ENCODE measurements at places on chromosomes 2 and 18.

GRCh38 chr18:21820811-21821143 is 80.2 kb downstream of the MIB1 start:
- no peak for DNase-seq

GRCh38 chr2:23436346-23437098 is 51.5 kb downstream of the KLHL29 start:
- DNase-seq: peak; percentile 17

GRCh38 chr2:47270421-47270820 is 115.3 kb upstream of the STPG4 start:
- no peak for DNase-seq

DNA sequence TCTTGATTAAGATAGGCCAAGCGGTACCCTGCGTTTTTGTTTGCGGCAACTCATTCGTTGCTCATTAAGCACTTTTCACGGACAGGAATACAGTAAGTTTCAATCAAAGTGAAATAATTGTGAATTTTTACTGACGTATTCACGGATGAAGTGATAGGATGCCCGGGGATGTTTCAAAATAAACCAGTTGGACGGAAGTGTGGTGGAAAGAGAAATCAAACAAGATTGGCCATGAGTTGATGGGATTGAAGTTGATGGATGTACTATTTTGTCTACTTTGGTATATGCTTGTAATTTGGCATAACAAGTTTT is 481 bp downstream of the TMEM177 start:
- DNase-seq: no peak

GRCh38 chr2:125573432-125573831 is 1082.5 kb upstream of the GYPC start:
- DNase-seq: no peak

- no peak for DNase-seq
Measured at GRCh38 chr18:77457681-77458080, 208.0 kb downstream of the GALR1 start.

DNA sequence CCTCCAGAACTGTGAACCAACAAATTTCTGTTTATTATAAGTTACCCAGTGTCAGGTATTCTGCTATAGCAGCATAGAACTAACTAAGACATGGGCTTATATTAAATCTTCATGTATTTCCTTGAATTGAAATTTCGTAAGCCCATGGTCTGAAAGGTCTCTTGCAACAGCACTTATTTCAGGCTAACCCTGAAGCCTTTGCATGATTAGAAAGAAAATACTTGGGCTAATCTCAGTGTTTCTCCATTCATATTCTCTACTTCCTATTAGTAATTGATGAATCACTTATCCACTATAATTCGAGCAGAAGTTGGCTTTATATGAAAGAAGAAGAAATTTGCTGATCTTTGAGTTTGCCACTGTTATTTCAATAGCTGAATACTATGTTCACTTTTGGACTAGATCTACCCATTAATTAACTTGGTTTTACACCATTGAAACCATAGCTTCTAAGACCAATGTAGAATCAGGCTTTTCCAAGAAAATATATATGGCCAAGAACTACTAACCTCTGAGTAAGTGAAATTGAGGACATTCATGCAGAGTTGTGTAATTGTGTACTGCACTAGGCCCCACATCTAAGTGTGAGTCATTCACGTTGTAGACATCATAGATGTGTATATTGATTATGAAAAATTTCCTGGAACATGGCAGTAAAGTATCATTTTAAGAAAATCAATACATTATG is 731.6 kb downstream of the SOCS6 start:
- DNase-seq: no peak

DNA sequence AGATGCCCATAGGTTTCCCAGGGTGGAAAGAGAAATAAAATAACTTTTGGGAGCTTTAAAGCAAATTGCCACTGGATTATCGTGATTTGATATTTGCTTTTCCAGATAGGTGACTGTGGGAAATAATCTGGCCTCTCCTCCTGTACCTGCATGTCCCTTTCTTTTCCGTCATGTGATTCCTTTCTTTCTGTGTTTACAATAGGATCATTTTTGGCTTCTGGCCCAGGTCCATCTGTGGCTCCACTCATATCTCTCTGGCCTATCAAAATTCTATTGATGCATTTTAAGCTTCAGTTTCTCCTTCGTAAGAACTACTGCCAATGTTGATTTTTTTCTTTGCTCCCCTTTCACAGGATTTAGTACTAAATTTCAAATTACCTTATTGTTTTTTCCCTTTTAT is 153.6 kb downstream of the CCDC85A start:
- no peak for DNase-seq

- no peak for DNase-seq
Measured at GRCh38 chr2:10002109-10002508, 41.2 kb upstream of the KLF11 start.

DNA sequence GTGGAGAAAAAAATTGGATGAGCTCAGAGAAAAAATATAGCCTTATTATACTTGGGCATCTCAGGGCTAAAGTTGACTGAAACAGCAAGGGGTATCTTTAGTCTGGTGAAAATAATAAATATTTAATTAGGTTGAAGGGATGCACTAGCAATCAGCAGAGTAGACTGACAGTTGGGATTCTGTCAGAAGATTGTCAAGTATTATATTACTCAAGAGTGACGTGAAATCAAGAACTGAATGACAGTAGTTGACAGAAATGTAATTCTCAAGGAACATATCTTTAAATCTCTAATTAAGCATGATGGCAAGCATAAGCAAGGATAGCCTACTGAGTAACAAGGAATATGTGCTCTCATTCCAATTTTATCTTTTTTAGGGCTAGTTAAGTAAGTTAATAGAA is 1301.1 kb downstream of the DSC3 start:
- DNase-seq: no peak

- no peak for DNase-seq
Measured at GRCh38 chr18:62105376-62105775, 81.5 kb downstream of the PIGN start.

DNA sequence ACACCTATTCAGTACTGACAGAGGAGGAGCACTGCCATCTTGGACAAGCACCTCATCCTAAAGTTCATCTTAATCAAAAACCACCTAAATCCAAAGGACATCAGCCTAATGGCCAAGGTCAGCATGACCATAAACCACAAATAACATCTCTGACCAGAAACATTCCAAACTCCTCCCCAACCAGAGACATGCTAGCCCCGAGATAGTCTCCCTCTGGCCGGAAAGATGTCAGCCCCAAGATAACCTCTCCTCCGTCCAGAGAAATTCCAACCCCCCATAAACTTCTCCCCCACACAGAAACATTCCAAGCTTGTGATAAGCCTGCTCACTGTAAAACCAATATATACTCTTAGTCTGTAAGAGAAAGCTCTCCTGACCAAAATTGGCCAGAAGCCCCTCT is 260.6 kb downstream of the CLIP4 start:
- no peak for DNase-seq

- DNase-seq: no peak
Measured at GRCh38 chr18:78720456-78721237, 259.0 kb upstream of the SALL3 start.

GRCh38 chr2:1656326-1656960 is 87.9 kb downstream of the PXDN start:
- no peak for DNase-seq

- no peak for DNase-seq
Measured at GRCh38 chr2:185700883-185701282, 37.7 kb upstream of the FSIP2 start.

GRCh38 chr18:28529644-28530043 is 352.7 kb upstream of the CDH2 start:
- DNase-seq: no peak

GRCh38 chr2:119424284-119425118 is 7.2 kb upstream of the TMEM37 start:
- DNase-seq: no peak

DNA sequence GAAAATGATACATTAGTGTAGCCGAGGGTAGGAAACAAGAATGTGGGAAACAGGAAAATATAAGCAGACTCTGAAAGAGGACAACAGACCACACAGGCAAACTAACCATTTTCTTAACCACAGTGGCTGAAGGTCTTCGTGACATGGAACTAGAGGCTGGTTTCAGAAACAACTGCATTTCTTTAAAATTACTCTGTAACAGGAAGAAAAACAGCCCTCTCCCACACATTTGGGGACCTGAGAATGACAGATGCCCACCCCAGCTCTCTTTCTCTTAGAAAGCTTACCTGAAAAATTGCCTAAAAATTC is 13.8 kb upstream of the SLC25A52 start:
- no peak for DNase-seq

- peak; percentile 6 for DNase-seq
Measured at GRCh38 chr2:72325592-72326422, 178.1 kb upstream of the CYP26B1 start.

- no peak for DNase-seq
Measured at GRCh38 chr2:59887366-59887765, 666.1 kb downstream of the BCL11A start.

DNA sequence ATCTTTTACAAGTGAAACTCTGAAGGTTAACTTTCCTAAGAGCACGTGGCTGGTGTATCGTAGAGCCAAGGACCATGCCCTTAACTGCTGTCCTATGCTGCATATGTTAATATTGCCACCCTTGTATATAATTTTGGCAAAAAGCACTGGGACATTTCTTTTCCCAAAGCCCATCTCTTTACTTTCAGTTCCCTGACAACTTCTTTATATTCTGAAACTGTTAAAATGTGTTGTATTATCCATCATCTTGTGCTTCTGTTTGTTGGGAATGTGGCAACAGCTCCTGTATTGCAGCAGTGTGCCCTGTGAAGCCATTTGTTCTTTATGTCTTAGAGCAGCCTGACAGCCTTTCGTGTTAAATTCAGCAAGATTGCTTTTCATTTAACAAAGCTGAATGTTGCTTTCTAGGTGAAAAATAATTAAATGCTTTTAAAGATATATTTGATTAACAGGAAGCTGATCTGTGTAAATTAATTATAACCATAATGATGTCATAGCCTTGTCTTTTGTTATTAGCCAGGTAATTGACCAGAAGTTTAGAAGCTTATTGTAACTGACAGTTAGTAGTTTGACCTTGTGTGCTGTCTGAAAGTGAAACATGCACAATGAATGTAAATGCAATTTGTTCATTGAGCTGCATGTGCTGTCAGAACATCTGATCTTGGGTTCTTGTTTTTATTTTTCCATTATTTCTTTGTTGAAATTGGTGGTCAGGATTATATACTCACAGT is 9.7 kb downstream of the RHBDD1 start:
- no peak for DNase-seq

DNA sequence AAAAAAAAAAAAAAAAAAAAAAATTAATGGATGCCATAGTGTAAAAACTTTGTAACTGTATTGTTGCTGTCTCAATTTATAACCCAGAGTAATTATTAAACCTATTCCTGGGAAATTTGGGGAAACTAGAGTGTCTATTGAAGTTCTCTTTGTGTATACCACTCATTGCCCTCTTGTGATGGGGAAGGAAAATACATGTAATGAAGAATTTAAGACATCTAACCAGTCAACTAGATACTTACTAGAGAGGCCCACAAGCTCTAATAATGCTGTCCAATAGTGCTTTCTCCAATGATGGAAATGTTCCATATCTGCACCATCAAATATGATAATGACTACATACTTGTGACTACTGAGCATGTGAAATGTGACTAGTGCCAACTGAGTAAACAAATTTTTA is 168.5 kb upstream of the SLC39A10 start:
- no peak for DNase-seq

GRCh38 chr2:20565623-20566236 is 85.2 kb downstream of the HS1BP3 start:
- DNase-seq: no peak

GRCh38 chr18:58367425-58368140 is 261.3 kb downstream of the ALPK2 start:
- DNase-seq: no peak

- DNase-seq: no peak
Measured at GRCh38 chr2:19021721-19022120, 336.7 kb downstream of the OSR1 start.

GRCh38 chr18:45626330-45627203 is 11.3 kb downstream of the SLC14A2 start:
- no peak for DNase-seq

GRCh38 chr2:24863641-24864040 is 56.4 kb downstream of the ADCY3 start:
- DNase-seq: no peak

DNA sequence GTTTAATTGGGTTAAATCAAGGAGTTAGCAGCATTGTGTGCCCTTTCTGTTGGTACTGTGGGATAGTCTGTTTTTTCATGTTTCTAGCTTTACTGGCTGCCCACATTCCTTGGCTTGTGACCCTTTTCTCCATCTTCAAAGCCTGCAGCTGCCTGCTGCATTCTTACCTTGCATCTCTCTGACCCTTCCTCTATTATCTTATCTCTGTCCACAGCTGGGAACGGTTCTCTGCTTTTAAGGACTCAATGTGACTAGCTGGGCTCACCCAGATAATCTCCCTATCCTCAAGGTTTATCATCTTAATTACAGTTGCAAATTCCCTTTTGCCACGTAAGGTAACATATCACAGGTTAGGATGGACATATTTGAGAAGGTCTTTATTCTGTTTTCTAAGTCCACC is 199.7 kb downstream of the KCNS3 start:
- no peak for DNase-seq

GRCh38 chr18:78713069-78713468 is 266.5 kb upstream of the SALL3 start:
- DNase-seq: no peak

DNA sequence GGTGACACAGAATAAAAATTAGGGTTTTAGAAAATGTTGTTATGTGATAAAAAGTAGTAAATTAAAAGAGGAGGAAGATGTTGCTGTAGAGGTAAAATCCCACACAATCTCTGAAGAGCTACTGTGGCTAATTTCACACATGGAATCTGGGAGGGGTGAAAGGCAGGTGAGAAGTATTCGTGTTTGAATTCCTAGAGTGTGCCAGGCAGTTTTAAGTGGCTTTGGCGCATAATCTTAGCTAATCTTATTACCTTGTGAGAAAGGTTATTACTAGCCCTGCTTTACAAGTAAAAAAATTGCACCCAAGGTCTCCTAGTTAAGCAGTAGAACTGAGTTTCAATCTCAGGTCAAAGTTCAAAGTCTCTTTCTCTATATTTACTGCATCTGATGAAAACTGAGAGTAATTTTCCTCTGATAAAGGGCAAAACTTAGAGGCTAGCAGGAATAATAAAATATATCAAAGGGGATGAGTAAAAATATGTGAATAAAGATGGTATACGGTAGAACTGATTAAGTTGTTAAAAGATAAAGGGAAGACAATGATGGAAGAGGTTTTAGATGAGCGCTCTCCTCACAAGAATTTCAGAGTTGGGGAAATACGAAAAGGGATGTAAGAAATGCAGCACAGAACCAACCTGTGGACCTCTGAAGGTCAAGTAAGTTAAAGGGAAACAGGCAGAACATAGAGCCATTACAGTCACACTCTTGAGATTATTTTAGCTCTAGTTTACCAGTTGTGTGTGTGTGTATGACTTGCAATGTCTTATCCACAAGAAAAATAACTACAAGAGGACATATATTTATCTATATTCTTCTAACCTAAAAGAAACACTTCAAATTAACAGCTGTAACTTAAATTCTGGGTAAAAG is 34.8 kb downstream of the GAREM1 start:
- DNase-seq: no peak

DNA sequence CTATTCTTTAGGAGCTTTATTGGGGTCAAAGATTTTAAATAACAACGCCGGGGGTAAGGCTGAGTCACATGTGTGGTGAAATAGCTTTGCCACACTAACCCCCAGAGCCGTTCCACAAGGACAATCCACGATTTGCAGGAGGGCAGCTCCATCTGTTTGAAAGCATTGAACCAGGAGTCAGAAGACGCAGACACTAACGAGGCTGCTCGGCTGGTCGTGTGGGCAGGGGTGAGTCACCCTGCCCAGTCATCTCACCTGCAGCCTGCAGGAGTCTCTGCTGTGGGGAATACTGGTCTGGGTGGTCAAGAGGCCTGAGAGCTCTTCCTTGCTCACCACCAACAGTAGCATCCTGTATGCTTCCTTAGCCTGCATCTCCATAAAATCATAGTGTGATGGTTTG is 149.2 kb upstream of the NCK2 start:
- no peak for DNase-seq

All from stimulated activated CD4-positive, alpha-beta T cell treated with anti-CD3 and anti-CD28 coated beads, Interleukin-2, amount 100 ng/mL, for 48 hours (primary cell).